ENCODE measurements at places on chromosomes 6 and 20.

- no peak for DNase-seq
Measured at GRCh38 chr6:132931936-132932514, 117.7 kb downstream of the RPS12 start.

- no peak for DNase-seq
Measured at GRCh38 chr6:113457198-113457597, 399.9 kb upstream of the MARCKS start.

GRCh38 chr6:110089323-110089722, 90.1 kb downstream of the WASF1 start:
- no peak for DNase-seq

DNA sequence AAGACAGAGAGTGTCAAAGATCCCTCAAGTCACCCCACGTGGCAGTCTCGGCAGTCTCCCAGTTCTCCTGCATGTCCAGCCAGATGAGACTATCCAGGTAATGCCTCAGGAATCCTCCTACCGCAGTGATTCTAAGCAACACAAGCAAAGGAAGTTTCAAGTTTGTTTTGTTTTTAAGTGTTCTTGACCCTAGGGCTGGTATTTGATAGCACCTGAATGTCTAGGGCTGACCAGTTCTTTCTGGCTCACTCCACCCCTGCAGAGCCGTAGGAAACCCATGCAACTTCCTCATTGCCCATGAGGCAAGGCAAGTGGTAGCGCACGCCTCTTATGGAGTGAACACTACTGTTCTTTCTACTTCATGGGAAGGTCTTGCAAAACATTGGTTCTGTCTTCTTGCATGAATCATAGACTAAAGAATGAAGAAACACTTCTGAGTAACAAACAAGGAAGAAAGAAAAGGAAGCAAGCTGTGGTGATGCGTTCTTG, 24.8 kb upstream of the FOXQ1 start:
- DNase-seq = no peak

DNA sequence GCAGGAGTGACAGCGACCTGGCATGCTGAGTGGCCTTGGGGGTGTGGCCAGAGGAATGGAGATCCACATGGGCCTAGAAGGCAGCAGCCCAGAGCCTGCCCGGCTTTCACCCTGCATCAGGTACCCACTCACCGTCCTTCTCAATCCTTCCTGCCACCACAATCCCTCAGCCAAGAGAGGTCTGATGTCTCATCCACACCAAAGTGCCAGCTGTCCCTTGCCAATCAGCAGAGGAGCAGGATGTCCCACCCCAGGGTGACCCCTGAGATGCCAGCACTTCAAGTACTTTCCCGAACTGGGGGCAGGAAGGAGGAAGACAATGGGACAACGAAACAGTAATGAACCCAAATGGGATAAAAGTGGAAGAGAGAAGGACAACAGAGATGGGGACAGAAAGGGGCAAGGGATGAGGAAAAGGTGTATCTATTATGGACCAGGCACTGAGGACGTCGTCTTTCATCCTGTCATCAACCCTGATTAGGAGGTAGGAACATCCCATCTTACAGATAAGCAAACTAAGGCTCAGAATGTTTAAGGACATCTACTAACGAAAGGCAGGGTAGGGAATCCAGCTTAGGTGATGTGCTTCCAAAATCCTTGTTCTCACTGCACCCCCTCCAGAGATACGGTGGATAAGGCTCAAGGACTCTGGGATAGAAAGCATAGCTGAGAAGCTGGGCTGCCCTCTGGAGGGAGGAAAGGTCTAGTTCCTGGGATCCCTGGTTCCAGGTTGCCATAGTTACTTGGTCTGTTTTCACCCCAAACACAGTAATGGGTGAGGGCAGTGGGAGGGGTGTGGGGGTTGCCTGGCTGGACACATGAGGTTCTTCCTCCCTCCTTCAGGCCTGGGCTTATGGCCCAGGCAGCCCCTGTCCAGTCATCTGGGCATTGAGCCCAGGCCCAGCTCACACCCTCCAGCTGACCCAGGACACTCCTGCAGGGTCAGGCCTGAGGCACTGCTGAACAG, 4.5 kb upstream of the TNXB start:
- DNase-seq = no peak

GRCh38 chr6:4435981-4436445, 300.6 kb upstream of the ECI2 start:
- DNase-seq = no peak

- no peak for DNase-seq
Measured at GRCh38 chr6:148455225-148455624, 112.6 kb downstream of the SASH1 start.

GRCh38 chr6:112639391-112639831, 292.3 kb downstream of the RFPL4B start:
- no peak for DNase-seq

GRCh38 chr20:49831770-49832631, 19.4 kb downstream of the SLC9A8 start:
- no peak for DNase-seq

DNA sequence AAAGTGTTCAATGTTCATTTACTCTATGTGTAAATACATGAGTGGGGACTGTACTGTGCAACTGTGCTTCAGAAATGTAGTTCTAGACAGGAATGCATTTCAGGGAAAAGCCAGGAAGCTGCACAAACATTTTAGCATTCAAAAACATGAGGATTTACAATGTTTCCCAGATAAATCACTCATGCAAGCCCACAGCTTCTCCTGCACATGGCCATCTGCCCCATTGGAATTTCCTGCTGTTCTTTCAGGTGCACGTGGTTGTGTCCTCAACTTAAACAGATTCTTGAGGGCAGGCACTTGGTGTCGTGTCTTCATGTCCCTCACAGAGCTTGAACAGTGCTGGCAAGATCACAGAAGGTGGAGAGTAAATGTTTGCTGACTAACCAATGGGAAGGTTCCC, 101.5 kb downstream of the UNC5CL start:
- no peak for DNase-seq

DNA sequence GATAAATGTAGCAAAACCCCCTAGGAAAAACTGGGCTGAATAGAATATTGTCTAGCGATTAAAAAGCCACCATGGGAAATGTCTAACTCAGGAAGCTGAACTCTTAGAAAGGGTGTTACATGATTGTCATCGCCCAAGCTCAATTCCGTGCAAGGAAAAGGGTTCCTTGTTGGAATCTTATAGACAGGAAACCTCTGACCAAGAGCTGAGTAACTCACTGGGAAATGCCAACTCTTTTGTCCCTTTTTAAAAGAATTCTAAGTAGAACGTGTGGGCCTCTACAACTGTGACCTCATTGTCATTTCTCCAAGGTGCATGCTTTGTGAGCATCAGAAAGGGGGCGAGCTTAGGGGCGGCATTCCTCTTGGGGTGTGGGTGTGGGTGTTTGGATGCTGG, 88.1 kb downstream of the SYNJ2 start:
- no peak for DNase-seq

DNA sequence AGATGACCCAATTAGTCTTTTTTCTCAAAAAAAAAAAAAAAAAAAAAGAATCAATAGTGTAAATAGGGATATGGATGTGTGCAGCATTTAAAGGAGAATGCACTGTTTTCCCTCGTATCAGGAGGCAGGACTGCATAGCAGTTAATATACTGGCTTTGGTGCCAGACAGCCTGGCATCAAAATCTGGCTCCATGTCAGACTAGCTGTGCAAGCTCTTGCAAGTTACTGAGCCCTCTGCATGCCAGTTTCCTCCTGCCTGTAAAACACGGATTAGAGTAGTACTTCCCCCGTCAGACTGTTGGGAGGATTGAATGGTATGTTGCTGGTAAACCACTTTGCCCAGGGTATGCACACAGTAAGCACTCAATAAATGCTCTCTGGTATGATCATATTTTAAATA, 594.2 kb upstream of the CHD6 start:
- no peak for DNase-seq

- no peak for DNase-seq
Measured at GRCh38 chr6:157668713-157669112, 154.3 kb upstream of the SNX9 start.

DNA sequence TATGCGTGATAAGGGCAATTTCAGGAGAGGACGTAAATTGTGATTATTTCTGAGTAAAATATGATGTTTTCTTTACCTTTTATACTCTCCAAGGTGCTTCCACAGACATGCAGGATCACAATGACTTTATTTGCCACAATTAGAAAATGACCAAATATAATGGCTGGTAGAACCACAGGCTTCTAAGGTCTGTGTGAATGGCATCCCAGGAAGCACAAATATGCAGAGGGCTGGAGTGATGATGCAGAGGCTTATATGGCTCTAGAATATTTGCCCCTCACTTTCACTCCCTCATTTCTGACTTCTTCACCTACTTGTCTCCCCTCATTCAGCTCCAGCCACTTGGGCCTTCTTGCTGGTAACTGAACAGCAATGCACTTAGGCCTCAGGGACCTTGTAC, 502.1 kb upstream of the MAP3K7 start:
- no peak for DNase-seq

GRCh38 chr6:51996296-51996947, 91.0 kb downstream of the PKHD1 start:
- no peak for DNase-seq

DNA sequence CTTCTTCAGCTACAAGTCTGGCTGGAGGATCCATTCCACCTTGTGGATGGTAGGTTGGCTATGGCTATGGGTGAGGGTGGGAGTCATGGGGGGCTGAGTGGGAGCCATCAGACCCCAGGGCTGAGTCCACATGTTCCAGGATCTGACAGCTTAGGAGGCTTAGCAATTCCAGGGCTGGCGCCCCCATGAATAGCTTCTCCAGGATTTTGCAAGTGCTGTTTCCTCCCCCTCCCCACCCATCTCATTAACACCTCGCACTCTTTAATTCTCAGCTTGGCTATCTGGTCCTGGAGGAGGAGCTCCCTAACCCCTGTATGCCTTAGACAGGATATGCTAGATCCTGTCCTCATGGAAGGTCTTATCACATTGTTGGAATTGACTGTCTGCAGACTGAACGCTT, 39.0 kb upstream of the ANGPT4 start:
- no peak for DNase-seq

DNA sequence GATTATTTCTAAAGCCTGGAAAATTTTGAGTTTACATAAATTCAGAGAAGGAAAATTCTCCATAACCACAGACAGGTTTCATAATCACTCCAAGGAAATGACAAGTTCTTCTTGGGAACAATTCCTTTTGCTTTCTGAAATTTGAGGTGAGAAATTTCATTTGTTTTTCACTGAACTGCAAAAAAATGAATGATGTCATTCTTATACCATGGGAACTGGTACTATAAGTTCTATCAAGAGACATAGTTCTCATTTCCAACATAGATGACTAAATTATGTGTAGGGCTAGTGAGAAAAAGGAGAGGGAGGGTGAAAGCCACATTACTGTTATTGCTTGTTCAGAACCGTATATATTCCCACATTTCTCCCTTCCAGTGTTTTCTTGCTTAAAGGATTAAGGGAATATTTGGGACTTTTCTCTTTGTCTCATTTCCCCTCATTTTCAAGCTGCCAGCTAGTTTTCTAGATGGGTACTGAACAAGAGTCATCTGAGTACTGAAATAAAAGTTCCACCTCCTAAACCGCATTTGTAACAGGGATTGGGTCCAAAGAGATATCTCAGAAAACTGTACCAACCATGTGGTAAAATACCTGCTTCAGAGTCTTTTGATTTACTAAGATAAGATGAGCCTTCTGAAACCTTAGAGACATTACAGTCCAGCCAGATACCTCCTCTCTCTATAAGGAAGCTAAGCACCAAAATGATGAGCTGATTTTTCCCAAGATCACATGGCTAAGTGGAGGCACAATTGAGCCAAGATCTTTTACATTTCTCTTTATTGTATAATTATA, 144.3 kb upstream of the PRDM1 start:
- no peak for DNase-seq

- DNase-seq = no peak
Measured at GRCh38 chr20:35643045-35643444, 21.7 kb downstream of the CPNE1 start.

Data from activated CD4-positive, CD25-positive, alpha-beta regulatory T cell (primary cell).